Body of pancreas (tissue), 4 donors: ENCODE measurements at places on chromosomes 3 and 15.
A peak's percentile ranks its signal among the peaks of the same experiment; 100 is the strongest.

DNA sequence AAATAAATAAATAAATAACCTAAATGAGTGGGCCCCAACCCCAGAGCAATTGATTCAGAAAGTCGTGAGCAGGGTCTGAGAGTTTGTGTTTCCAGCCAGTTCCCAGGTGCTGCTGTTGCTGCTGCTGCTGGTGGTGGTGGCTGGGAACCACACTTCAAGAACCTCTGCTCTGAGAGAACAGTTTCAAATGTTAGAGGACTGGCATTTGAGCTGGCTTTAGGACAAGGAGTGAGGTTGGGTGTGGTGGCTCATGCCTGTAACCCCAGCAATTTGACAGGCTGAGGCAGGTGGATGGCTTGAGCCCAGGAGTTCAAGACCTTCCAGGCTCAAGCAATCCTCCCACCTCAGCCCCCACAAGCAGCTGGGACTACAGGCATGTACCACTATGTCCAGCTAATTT lies 123.1 kb upstream of the UBE2E1 start:
- DNase-seq = no peak

DNA sequence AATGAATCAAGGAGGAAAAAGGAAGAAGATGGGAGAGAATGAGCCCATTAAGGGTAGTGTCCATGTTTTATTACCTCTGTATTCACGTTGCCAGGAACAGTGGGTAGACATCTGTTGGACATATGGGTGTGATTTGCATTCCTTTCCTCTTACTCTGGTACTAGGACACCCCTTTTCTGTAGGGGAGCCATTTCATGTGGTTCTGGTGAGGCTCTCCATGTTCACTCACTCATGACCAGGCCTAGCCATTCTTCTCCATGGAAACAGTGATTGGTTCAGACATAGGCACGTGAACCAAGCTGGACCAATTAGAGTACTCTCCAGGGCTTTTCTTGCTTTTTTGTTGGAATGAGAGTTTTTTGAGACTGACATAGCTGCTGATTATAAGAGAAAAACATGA lies 39.6 kb upstream of the PDCD6IP start:
- no peak for DNase-seq

- no peak for DNase-seq
Measured at GRCh38 chr15:38471974-38472373, 18.0 kb downstream of the FAM98B start.

DNA sequence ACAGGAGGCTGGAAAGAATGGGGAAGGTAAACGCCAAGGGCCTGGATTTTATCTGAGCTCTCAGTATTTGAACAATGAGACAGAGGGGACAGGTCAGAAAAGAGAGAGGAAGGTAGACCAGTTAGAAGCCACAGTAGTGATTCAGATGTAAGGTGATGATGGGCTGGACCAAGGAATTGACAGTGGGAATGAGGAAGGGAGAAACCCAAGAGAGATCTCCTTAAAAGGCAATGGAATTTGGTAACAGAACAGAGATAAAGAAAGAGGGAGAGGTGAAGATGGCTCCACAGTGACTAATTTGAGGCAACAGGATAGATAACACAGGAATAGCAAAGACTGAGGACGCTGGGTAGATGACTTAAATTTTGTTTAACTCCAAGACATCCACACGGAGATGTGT lies 11.4 kb upstream of the HEG1 start:
- no peak for DNase-seq

DNA sequence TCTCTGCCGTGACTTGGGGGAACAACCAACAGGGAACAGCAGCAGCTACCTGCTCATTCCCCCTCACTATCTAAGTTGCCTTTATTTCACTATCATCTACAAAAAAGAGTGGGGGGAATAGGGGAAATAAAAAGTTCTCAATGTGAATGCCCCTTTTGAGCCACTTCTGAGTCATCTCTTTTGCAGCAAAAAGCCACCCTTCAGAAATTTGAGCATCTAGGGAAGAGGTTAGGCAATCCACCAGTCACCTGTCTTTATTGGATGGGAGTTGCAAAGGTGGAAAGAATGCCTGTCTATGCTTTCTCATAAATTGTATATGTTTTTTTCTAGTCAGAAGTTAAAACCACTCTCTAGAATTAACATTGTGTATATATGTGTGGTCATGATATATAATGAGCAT lies 41.1 kb downstream of the GPD1L start:
- DNase-seq = no peak

GRCh38 chr15:48435321-48435720 lies 104.1 kb downstream of the DUT start:
- no peak for DNase-seq

DNA sequence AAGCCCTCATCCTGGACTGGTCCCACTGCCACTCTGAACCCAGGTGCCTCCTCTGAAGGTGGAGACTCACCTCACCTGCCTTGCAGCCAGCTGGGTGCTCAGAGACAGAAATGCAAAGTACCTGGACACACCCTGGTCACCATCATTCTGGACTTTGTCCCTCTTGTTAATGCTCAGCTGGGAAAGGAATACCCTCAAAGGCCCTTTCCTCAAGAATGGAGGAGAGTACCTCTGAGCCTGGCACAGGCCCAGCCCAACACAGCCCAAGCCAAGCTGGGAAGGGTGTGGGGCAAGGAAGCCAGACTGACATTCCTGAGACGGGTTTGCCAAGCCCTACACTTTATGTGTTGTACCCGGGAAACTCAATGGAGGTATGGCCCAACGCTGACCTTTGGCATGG lies 983 bp upstream of the ALAS1 start:
- DNase-seq = peak; percentile 42

- DNase-seq = no peak
Measured at GRCh38 chr3:52532838-52533622, 627 bp downstream of the NT5DC2 start.

DNA sequence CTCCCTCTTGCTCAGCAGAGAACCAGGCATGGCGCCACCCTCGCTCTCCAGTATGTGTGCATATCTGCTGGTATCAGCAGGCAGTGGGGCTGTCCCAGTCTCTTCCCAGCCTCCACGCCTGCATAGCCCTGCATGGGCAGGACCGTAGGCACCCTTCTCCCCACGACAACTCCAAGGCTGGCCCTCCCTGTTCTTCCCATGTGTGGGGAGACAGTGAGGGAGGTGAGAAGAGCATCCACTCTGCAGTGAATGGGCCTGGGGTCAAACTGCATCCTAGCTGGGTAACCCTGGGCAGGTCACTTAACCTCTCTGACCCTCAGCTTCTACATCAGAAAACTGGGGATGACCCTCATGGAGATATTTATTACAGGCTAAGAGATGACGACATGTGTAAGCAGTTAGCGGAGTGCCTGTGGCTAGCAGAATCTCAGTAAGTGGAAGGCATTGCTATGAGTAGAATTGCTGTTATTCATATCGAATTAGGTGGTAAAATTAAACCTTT lies 13.3 kb upstream of the SSUH2 start:
- DNase-seq = no peak

GRCh38 chr3:21462141-21462540 lies 288.9 kb downstream of the ZNF385D start:
- DNase-seq = no peak

GRCh38 chr3:14418296-14419250 lies 16.2 kb downstream of the SLC6A6 start:
- peak; percentile 57 for DNase-seq

DNA sequence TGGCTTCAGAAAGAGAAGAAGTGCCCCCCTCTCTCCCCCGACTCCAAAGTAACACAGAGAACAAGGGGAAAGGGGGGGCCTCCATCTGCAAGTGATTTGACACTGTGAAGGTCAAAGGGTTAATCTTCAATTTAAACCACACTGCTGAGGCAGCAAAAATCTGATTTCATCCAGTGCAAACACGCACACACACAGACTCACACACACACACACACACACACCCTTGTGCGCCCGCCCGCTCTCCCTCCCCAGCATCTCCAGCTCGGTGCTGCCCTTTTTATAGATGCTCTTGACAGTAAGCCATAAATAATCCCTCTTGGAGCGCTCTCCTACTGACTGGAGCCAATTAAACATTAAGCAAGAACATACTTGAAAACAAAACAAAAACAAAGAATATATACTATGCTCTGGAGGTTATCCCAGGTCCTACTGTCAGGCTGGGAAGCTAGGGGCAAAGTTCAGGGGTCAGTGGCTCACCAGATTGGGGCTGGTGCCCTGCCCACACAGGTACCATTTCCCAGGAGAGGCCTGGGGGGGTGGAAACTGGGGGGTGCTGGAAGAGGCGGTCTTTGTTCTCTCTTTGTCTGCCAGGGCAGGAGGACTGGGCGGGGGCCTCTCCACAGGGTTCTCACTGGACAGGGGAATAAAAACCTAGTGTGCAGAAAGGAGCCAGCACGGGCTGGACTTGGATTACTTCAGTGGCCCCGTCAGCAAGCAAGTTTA lies 16.3 kb downstream of the BMF start:
- DNase-seq = peak; percentile 46

DNA sequence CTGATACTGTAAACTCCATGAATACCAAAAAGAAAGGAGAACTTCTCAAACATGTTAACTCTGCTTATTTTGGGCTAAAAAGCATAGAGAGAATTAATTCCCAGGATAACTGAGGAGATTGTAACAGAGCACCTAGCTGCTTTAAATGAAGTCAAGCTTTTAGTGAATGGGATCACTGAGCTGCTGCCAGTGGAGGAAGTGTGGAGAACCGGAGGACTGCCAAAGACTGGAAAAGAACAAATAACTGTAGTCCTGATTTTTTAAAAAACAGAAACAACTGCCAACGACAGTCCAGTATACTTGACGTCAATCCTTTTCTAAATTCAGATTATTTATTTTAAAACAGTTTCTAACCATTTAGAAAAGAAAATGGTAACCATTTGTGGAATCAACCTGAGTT lies 3.3 kb downstream of the C3orf70 start:
- DNase-seq = no peak

DNA sequence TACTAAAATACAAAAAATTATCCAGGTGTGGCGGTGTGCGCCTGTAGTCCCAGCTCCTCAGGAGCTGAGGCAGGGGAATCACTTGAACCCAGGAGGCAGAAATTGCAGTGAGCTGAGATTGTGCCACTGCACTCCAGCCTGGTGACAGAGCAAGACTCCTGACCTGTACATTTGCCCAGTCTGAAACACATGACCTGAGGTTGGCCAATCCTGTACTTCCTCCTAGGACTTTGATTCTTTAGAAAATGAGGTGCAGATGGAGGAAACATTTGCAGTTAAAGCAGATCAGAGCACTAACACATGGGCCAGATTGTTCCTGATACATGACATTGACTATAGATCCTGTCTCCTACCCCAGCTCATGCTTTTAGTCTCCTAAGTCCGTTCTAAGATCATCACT lies 28.9 kb upstream of the LPP start:
- DNase-seq = no peak

DNA sequence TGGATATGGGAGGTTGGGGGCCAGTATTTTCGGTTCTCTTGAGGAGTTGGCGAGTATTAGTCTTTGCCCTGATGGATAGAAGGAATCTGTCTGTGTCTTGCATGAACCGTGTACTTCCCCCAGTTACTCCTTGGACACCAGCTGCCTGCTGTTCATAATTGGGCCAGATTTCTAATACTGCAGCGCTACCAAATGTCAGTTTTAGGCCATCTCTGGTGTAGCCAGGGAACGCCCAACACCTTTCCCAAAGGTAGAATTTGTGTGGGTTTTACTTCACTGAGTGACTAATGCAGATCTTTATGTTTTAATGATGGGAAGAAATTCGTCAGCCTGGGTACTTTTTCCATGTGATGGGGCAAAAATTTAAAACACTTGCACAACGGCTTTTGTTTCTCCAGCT lies 18.4 kb downstream of the FLNB start:
- no peak for DNase-seq

- DNase-seq = no peak
Measured at GRCh38 chr15:98875309-98875708, 132.3 kb downstream of the PGPEP1L start.

DNA sequence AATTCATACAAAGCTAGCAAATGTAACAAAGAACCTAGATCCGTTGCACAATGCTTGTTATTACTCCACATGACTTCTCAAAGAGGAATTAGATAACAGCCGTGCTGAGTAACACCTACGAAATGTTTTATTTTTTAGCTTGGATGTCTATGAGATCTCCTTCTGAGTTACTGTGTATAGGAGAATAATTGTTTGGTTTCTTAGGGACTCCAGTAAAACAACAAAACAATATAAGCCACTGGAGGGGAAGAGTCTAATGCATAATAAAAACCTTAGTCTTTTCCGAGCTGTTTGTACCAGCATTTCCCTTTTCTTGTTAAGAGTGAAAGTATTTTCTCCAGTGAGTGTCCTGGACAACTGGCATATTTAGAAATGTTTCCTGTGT lies 15.6 kb downstream of the SNAP23 start:
- no peak for DNase-seq

- DNase-seq = no peak
Measured at GRCh38 chr3:140394488-140395133, 283.3 kb upstream of the TRIM42 start.

DNA sequence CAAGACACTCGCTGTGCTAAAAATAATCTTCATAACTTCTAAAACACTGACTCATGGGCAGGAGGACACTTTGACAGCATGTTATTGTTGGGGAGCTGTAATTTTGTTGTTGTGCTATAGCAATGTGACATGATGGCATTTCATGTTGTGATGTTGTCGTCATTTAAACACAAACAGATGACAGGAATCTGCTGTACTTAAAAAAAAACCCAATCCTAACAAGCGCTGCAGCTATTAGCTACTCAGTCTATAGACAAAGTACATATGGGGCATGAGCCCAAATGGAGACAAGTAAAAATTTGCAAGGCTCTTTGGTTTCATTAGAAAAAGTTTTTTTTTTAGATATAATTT lies 828 bp upstream of the ATOSA start:
- DNase-seq = no peak

- DNase-seq = no peak
Measured at GRCh38 chr15:71654720-71655174, 155.6 kb upstream of the NR2E3 start.

- no peak for DNase-seq
Measured at GRCh38 chr3:171871392-171872274, 28.5 kb downstream of the TMEM212 start.

- DNase-seq = no peak
Measured at GRCh38 chr3:125967156-125967555, 1.8 kb upstream of the ROPN1B start.

GRCh38 chr15:74449643-74450205 lies 11.2 kb downstream of the UBL7 start:
- no peak for DNase-seq

- DNase-seq = no peak
Measured at GRCh38 chr3:128588147-128588546, 62.5 kb downstream of the RPN1 start.

DNA sequence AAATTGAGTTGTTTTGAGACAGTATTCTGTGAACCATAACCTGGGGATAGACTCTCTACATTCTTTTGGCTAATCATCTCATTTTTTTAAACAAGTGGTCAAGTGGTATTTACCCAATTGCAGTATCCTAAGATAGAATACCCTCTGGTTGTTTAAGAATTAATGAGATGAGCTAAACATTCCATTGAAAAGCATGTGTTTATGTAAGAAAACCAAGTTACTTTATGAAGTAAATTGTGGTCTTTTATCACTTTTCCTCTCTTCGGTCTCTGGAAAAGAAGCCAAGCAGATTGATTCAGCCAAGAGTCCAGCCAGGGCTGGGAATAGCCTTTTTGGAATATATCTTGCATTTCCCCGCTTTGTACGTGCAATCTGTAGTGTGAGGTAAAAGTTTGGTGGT lies 185.7 kb upstream of the TOPAZ1 start:
- DNase-seq = no peak

GRCh38 chr3:123755085-123755484 lies 129.0 kb downstream of the MYLK start:
- peak; percentile 94 for DNase-seq
